Fibroblast of lung (primary cell): ENCODE measurements at places on chromosomes 11 and 22. TPM values are rescaled to one million over a fixed set of nuclear protein-coding genes. Genes with fewer than 3 reads are reported as not detected.
A peak's percentile ranks its signal among the peaks of the same experiment; 100 is the strongest.

- H3K27ac ChIP-seq: no peak overlapping the region
- H3K27me3 ChIP-seq: no peaks in the 10 kb centered on the region
- no peak for DNase-seq
- H3K4me1 ChIP-seq: no peaks in the 10 kb centered on the region
Observed at GRCh38 chr22:29673361-29674066, 46.3 kb upstream of the CABP7 start.

DNA sequence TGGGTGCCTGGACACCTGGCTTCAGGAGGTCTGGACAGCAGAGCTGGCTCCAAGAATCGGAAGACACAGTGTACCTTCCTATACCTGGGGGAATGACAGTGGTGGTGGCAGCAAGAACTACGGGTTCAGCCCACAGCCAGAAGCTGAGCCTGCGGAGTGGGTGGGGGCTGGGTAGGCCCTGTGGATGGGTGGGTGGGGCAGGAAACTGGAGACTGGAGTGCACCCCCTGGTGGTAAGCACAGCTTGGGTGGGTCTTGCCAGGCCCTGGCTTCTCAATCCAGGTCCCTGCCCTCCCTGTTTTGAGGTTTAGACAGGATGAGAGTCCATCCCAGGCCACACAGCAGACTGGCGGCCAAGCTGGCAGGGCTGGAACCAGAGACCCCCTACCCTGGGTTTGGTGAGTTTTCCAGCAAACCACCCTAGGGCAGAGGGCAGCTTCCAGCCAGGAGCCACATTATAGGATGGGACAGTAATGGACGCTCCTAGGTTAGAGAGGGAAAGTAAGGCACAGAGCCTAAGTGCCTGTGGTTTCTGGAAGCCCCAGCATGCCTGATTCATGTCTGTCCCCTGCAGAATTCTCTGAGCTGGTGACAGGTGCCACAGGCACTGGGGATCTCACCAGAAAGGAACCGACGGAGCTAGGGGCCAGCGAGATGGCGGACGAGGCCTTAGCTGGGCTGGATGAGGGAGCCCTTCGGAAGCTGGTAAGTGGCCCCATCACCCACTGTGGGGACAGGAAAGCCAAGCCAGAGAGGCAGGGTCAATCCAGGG, 1.7 kb downstream of the SMTN start:
- no peaks in the 10 kb centered on the region for H3K27me3 ChIP-seq
- peak overlapping the region; percentile 88 for H3K27ac ChIP-seq
- DNase-seq: peak; percentile 79
- H3K36me3 ChIP-seq: peaks cover 20% of the 10 kb centered on the region

- no peak overlapping the region for H3K27ac ChIP-seq
- no peaks in the 10 kb centered on the region for H3K4me1 ChIP-seq
- no peak overlapping the region for H3K4me3 ChIP-seq
Observed at GRCh38 chr11:128961645-128962044, 19.0 kb upstream of the TP53AIP1 start.

DNA sequence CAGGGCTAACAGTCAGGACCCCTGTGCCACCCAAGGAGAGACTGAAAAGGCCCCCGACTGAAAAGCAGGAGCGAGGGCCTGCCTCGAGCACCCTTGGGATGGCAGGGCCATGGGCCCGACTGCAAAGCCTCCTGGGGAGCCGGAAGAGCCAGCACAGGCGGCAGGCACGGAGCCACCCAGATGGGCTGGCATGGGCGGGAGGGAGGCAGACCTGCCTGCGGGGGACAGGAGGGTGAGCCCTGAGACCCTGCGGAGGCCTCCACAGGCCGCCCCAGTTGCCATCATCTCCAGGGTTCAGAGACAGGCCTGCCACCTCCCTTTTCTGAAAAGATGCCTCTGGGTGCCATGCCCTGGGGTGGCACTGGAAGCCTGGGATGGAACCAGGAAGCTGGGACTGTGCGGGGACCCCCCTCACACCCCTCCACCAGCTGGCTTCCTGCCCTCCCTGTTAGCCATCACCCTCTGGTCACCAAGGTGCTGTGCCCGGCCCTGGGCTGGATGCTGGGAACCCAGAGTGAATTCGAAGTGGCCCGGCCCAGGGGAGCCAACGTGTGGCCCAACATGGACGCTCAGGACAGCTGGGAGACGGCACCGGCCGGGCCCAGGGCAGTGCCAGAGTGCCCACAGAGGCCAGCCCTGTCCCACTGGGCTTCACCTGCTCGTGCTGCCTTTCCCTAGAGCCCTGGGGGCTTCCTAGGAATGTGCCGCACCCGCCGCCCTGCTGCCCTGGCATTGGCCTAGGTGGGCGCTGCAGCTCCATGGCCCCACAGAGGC, 13.8 kb downstream of the TSPAN32 start:
- H3K36me3 ChIP-seq: no peaks in the 10 kb centered on the region
- H3K4me3 ChIP-seq: no peak overlapping the region
- DNase-seq: no peak
- no peak overlapping the region for H3K27ac ChIP-seq

GRCh38 chr11:119284344-119285157, 32.4 kb downstream of the MCAM start:
- no peak overlapping the region for H3K4me3 ChIP-seq
- H3K4me1 ChIP-seq: no peaks in the 10 kb centered on the region
- H3K27ac ChIP-seq: no peak overlapping the region
- peak; percentile 36 for DNase-seq

DNA sequence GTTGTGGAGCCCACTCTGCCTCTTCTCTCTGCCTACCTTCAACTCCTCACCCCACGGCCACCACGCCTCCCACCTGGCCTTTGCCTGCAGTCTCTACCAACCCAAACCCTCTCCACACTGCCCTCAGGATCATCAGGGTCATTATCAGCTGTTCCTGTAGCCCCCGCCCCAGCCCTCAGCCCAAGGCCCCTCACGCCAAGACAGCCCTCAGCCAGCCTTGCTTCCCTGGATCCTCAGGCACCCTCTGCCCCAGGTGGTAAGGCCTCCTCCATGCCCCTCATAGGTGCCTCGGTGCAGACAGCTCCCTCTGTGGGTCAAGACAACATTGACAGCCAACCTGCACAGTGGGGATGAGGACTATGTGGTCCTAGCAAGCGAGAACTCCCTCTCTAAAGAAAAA, 1.7 kb downstream of the SBF1 start:
- DNase-seq: no peak
- H3K4me3 ChIP-seq: peak overlapping the region; percentile 73
- no peaks in the 10 kb centered on the region for H3K27me3 ChIP-seq
- peaks cover 2% of the 10 kb centered on the region for H3K36me3 ChIP-seq
- no peak overlapping the region for H3K27ac ChIP-seq
- peaks cover 16% of the 10 kb centered on the region for H3K4me1 ChIP-seq

DNA sequence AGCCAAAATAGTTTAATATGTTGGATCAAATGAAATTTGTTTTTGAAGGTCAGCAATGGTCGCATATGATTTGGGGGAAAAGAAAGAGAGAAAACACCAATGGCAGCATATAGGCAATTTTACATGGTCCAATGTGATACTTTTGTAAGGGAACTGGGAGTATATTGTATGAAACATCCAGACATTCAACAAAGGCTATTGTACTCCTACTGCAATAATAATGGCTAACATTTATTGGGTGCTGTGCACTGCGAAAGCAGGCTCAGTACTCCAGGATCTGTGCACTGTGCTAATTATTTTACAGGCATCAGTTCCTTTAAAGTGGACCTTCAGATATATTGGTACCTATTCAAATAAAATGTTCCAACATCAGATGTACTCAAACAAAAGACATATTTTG, 5.9 kb upstream of the OR10V1 start:
- H3K27me3 ChIP-seq: no peaks in the 10 kb centered on the region
- H3K4me3 ChIP-seq: no peak overlapping the region
- no peak overlapping the region for H3K27ac ChIP-seq
- DNase-seq: no peak

GRCh38 chr22:30780026-30780425, 85.4 kb downstream of the OSBP2 start:
- H3K27ac ChIP-seq: no peak overlapping the region
- no peaks in the 10 kb centered on the region for H3K4me1 ChIP-seq
- H3K4me3 ChIP-seq: no peak overlapping the region
- DNase-seq: no peak

DNA sequence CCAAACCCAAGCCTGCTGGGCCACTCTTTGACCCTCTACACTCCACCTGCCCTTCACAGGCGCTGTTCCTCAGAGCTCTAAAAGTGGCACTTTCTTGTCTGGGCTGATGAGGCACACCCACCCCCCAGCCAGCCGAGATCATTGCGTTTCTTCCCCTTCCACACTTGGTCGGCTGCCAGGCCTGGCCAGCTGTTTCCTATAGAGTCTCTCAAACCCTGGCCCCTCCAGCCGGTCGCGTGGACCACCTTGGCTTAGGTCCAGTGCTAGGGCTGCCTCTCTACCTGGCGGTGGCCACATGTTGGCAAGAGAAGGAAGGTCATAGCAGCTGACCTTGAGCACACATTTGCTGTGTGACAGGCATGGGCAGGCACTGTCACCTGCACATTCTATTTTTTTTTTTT, 60.6 kb downstream of the PPP6R2 start:
- no peaks in the 10 kb centered on the region for H3K27me3 ChIP-seq
- DNase-seq: peak; percentile 17
- H3K36me3 ChIP-seq: no peaks in the 10 kb centered on the region
- H3K4me1 ChIP-seq: no peaks in the 10 kb centered on the region
- H3K27ac ChIP-seq: no peak overlapping the region

GRCh38 chr11:45347348-45348082, 61.4 kb upstream of the SYT13 start:
- no peaks in the 10 kb centered on the region for H3K4me1 ChIP-seq
- no peak for DNase-seq
- no peak overlapping the region for H3K27ac ChIP-seq
- H3K4me3 ChIP-seq: no peak overlapping the region
- no peaks in the 10 kb centered on the region for H3K36me3 ChIP-seq
- H3K27me3 ChIP-seq: no peaks in the 10 kb centered on the region

GRCh38 chr11:94885581-94885980, 87.8 kb downstream of the CWC15 start:
- H3K4me1 ChIP-seq: no peaks in the 10 kb centered on the region
- H3K4me3 ChIP-seq: no peak overlapping the region
- H3K27me3 ChIP-seq: no peaks in the 10 kb centered on the region
- no peaks in the 10 kb centered on the region for H3K36me3 ChIP-seq

DNA sequence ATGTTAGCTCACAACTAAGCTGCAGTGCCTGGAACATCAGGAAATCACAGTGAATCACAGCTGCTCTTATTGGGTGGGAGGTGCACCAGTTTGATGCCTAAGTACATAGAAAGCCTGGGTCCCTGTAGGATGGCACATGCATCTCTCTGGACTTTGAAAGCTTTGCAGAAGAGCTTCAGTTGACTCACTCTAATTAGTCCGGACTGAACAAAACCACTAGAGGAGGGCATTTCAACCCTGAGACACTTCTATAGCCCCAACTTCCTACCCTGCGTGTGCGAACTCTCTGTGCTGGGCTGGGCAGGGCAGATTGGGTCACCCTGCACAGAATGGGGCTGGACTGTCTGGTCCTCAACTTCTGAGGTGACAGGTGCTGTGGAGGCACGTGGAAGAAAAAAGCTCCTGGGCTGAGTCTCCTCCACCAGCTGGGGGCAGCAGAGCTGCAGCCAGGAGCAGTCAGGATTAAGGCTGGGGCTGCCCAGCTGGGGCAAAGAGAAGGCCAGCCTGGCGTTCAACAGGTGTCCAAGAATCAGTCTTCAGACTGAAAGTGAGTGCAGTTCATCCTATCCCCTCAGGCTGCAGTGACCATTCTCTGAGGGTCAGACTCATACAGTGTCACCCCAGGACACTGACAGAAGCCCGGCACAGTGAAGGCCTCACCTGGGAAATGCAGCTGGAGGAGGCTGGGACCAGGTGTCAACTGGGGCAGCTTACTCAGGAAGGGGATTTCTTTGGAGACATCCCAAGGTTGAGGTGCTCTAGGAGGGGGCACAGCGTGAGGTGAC, 22.1 kb downstream of the GGTLC2 start:
- no peaks in the 10 kb centered on the region for H3K27me3 ChIP-seq
- H3K36me3 ChIP-seq: no peaks in the 10 kb centered on the region
- H3K27ac ChIP-seq: no peak overlapping the region
- DNase-seq: peak; percentile 43

DNA sequence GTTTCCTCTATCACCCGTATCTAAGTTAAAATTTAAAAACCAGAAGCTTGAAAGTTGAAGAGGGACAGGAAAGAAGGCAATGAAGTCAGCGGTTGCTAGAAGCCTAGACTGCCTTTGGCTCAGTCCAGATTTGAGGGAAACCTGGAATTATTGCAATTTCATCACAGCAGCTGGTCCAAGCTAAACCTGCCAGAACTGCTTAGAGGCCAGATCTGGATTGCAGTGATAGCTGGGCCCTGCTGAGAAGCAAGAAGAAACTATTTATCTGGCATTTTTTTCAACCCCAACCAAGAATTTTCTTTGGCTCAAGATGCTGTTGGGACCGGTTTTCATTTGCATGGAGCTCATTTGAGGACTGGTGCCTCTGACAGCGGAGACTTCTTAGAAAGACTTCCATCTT, 121.5 kb upstream of the TEAD1 start:
- H3K36me3 ChIP-seq: no peaks in the 10 kb centered on the region
- H3K4me3 ChIP-seq: no peak overlapping the region
- no peaks in the 10 kb centered on the region for H3K27me3 ChIP-seq
- H3K4me1 ChIP-seq: peaks cover 7% of the 10 kb centered on the region
- no peak overlapping the region for H3K27ac ChIP-seq

DNA sequence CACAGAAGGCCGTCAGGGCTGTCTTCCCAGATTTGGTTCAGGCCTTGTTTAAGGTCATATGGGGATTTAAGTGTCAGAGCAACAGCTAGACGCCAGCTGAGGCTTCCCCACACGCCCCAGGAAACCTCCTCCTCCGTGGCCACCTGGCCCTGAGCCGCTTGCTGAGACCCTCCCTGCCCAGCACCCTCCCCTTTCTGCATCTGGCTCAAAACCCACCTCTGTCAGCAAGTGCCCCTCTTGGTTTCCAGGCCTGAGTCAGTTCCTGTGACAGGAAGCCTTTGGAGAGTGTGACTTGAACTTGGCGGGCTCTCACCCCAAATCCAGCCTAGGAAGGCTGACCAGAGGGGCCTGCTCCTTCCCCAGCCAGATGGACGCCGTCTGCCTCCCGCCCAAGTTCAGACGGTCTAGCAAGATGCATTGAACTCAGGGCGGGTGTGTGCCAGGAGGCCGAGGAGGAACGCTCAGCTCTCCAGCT, 561 bp downstream of the FXYD2 start:
- no peak overlapping the region for H3K4me3 ChIP-seq
- H3K27ac ChIP-seq: peak overlapping the region; percentile 5
- peaks cover 7% of the 10 kb centered on the region for H3K4me1 ChIP-seq
- H3K36me3 ChIP-seq: no peaks in the 10 kb centered on the region

Gene ADM
- 490 and 1,010 TPM in 2 replicates for total RNA-seq

Gene EXPH5
- total RNA-seq: 1.8 and 11.2 TPM in 2 replicates

Gene UVRAG
- total RNA-seq: 19.8 and 22.1 TPM in 2 replicates
